ENCODE measurements at places on chromosomes 13 and 19.

- peak; percentile 59 for DNase-seq
Measured at GRCh38 chr13:86051134-86052103, 252.2 kb upstream of the SLITRK6 start.

GRCh38 chr19:30883071-30883470 is 466.2 kb downstream of the TSHZ3 start:
- no peak for DNase-seq

DNA sequence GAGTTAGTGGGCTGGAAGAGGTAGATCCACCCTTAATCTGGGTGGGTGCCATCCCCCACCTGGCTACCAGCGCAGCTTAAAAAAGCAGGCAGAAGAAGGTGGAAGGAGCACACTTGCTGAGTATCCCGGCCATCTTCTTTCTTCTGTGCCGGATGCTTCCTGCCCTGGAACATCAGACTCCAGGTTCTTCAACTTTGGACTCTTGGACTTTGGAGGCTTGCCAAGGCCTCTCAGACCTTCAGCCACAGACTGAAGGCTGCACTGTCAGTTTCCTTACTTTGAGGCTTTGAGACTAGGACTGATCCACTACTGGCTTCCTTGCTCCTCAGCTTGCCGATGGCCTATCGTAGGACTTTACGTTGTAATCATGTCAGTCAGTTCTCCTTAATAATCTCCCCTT is 127.6 kb upstream of the GPC6 start:
- no peak for DNase-seq

GRCh38 chr13:50529154-50529882 is 314.2 kb downstream of the DLEU7 start:
- no peak for DNase-seq

DNA sequence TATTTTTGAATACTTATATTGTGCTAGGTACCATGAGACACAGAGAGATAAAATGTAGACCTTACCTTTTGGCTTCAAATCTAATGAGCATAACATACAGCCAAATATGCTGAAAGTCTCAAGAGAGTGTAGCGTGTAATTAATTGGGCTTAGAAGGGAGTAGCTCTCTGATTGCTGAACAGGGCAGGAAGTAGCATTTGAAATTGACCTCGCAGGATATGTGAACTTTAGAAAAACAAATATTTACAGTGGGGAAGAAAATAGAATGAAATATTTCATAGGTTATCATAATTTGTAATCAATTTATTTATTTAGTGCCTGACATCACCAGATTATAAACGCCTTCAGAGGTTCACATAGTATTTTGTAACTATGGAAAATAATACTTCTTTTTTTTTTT is 327.1 kb downstream of the RFC3 start:
- no peak for DNase-seq

GRCh38 chr13:28219408-28220099 is 81.2 kb downstream of the PAN3 start:
- no peak for DNase-seq
